Gastroesophageal sphincter (tissue), 4 donors: ENCODE measurements at places on chromosomes 7 and 10. TPM values are rescaled to one million over a fixed set of nuclear protein-coding genes. Genes with fewer than 3 reads are reported as not detected.

Gene PVRIG
- not detected for total RNA-seq

Gene HOXA10
- not detected for total RNA-seq

DNA sequence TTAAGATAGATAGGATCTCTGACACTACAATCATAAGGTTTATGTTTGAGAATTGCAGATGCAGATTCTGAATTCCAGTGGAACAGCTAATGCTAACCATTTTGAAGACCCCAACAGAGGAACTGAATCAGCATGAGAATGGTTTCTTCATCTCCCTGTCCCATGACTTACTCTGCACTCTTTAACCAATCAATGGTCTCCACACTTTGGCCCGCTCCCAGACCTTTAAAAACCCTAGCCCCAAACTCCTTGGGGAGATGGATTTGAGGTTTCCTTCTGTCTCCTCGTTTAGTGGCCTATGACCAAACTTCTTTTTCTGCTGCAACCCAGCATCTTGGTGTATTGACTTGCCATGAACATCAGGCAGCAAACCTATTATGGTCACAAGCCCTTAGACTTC, 804.9 kb downstream of the LRMDA start:
- no peak for ATAC-seq

GRCh38 chr10:50248598-50248997, 2.7 kb downstream of the ASAH2 start:
- no peak for ATAC-seq

GRCh38 chr7:103396471-103396870, 49.0 kb downstream of the PSMC2 start:
- no peak for ATAC-seq

- ATAC-seq: no peak
These were observed 143.7 kb downstream of the CREB5 start for GRCh38 chr7:28556025-28556424.

GRCh38 chr10:100847440-100847839, 65.3 kb upstream of the SLF2 start:
- ATAC-seq: no peak

- ATAC-seq: no peak
These were observed 212.7 kb upstream of the PHYHIPL start for GRCh38 chr10:58963723-58964124.
